ENCODE measurements at places on chromosomes 7 and 10.

DNA sequence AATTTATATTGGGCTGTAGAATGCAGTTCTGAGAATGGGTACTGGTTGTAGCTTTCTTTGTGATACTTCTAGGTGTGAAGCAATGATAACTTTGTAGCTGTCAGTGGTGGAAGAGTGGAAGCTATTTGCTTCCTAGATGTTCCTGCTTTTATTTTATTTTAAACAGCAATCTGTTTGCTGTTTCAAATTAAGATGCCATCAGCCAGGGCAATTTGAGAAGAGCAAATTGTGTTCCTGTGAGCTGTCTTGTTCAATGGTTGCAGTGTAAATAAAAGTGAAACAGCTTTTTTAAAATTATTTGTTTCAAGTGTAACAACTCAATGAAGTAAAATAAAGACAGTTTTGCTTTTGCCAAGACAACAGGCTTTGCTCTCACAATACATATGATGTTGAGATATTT, 150.8 kb upstream of the TMEM229A start:
- no peak for DNase-seq

GRCh38 chr7:116727432-116728009, 55.5 kb downstream of the MET start:
- DNase-seq, result no peak

GRCh38 chr10:52111101-52111891, 202.8 kb upstream of the DKK1 start:
- DNase-seq, result no peak

DNA sequence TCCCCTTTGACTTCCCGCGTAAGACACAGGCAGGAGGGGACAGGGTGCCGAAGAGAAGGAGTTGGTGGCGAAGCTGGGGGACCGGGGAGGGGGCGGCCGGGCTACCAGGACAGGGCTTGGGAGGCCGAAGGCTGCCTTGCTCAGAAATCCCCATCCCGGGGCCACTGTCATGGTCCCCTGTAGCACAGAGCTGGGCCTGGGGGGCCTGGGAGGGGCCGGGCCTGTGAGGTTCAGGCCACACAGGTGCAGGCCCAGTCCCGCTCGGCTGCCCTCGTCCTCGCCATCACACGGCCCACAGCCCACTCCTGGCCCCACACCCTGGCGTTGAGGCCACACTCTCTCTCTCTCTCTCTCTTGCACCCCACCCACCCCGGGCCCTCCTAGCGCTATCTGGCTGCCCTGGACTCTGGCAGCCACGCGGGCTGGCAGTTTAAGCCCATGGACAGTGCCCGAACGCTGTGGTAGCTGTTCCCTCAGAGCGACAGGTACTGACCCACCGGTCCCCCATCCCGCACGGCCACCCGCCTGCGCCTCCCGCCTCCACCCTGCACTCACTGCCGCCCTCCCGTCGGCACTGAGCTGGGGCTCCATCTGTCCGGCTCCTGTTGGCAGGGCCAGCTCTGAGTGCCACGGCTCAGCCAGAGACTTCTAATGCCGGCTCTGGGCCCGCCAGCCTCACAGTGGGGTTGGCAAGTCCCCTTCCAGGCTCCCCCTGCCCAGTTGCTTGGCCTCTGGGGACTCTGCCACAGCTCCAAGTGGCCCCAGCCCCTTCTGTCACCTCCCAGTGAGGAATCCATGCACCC, 28.0 kb downstream of the TTYH3 start:
- no peak for DNase-seq

DNA sequence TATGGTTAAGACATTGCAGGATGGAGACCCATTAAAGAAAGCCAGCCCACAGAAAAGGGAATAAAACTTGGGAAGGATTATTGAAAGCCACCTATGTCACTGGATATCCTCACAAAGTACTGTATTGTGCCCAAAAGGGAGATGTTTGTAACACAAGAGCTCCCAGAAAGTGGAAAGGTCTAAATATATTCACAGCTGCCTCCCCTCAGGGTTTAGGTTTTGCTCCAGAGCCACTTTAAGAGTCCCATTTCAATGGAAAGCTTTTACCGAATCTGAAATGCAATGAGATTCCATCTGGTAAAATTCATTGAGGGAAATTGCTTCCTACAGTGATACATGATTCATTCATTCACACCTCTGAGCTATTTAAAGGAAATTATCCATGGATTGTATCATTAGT, 176.4 kb downstream of the XPNPEP1 start:
- no peak for DNase-seq

DNA sequence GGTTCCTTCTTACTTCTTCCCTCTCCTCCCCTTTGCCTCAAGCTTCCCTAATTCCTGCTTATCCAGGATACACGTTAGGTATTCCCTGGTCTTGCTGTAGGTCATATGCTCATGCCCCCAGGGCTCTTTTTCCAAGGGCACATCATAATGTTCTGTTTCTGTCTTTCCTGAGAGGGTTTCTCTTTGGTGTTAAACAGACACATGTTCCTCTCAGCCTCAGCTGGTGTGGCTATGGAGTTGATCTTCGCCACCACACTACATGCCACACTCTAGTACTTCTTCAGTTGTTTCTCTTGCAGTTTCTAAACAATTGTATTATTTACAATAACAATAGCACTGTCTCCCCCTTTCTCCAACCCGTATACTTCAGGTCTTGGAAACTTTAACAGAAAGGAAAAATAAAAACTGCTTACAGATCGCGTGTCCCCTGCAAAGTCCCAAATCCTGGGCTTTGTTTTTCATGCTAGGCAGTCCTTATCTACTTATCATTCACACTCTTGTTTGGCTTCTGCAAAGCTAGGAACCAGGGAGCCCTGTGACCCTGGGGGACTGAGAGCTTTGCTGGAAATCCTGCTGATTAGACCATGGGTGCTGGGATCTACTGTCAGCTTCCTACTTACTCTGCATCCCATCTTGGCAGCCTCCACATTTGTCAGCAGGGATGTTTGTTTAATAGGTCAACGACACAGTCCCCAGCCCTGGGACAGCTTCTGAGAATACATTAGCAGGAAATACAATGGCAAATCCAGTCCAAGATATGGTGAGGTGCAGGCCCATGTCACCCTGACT, 193.9 kb upstream of the BMPER start:
- DNase-seq, result no peak

- DNase-seq, result no peak
These were observed 20.4 kb downstream of the CCDC71L start for GRCh38 chr7:106640368-106641141.

DNA sequence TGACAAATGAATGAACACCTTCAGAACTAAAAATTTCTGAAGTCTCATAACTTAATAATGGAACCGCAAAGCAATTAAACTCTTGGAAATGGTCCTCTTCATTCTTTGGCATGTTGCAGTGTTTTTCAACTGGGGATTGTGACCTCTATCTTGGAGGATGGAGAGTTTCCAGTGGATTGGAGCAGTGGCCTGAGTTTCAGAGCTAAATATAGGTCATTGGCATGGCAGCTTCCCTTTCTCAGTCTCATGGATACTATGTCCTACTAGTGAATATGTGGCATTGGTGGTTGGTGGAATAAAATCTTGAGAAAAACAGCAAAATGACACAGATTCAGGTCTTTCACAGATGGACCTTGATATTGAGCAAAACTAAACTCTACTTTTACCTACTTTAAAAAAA, 24.1 kb upstream of the EPC1 start:
- no peak for DNase-seq

GRCh38 chr7:2482725-2483451, 6.7 kb upstream of the GRIFIN start:
- DNase-seq, result no peak

DNA sequence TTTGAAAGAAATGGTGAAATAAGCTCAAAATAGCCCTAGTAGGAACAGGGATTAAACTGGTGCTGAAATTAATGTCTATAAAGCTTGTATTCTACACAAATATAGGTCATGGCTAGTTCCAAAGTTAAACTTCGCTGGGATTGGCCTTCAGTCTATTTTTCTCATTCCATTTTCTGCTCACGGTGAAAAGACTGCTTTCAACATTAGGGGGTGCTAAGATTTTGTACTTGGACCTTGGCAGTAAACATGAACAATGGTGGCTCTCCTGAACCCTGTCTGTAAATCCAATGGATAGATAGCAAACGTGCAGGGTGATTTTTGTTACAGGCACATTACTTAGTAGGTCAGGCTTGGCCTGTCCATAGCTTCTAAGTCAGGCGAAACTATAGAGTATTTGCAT, 36.0 kb upstream of the RSU1 start:
- no peak for DNase-seq

DNA sequence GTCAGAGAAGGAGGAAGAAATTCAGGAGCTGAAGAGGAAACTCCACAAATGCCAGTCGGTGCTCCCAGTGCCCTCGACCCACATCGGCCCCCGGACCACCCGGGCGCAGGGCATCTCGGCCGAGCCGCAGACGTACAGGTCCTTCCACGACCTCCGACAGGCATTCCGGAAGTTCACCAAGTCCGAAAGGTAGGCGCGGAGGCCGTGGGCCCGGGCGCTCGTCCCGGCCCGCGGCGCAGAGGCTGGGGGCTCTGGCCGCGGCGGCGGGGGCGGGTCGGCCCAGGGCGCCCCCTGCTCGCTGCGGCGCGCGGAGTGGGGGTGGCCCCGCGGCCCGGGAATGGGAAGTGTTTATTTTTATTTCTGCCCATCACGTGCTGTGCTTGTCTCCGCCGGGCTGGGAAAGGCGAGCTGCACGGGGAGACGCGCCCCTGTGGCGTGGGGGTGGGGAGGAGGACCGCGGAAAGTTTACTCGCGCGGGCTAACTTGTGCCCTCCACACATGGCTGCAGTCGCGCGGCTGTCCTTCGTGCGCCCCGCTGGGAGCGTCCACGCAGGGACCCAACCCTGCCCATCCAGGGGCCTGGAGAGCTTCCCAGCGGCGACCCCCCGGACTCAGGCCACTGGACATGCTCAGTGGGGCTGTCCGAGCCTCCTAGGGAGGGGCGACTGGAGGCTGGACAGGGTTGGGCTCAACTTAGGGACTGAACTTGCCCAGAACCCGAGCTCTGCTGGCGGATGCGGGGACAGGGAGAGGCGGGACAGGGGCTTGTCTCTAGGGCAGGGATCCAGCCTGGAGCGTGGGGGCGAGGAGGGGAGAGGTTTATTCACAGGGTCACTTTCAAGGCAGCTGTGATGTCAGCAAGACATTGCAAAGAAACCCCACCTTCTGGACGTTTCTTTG, 82.6 kb upstream of the PRKG1 start:
- no peak for DNase-seq

- no peak for DNase-seq
These were observed 11.7 kb downstream of the HUS1 start for GRCh38 chr7:47967708-47968107.

DNA sequence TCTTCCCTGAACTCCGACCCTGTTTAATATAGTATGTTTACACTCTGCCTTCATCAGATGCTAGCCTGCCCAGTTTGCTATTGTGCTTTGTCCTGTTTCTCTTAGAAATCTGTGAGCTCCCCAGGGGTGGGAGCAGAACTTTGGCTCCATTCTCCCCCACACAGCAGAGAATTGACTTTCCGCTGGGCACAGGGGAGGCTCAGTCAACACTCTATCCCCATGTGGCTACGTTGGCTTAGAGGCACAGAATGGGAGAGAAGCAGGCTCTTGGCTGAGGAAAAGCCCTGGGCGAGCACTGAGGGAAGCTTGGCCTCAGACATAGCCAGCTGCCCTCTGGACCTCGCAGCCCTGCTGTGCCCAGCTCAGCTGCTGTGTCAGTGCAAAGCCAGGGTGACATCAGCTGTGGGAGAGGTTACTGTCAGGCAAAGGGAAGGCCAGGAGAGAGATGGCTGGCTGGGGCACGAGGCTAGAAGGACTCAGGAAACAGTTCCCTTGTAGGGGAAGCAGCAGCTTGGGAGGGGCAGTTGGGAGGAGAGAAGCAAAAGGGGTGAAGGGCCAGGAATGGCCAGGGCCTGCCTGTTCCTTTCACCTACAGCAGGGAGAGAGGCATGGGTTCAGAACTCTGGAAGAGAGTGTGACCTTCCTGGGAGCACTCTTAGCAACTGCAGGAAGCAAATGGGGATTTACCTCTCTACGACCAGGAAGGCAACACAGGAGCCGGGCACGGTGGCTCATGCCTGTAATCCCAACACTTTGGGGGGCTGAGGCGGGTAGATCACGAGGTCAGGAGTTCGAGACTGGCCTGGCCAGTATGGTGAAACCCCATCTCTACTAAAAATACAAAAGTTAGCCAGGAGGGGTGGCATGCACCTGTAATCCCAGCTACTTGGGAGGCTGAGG, 5.8 kb upstream of the SCD start:
- no peak for DNase-seq

GRCh38 chr7:79781716-79782115, 328.2 kb upstream of the MAGI2 start:
- no peak for DNase-seq

- no peak for DNase-seq
These were observed 83.8 kb downstream of the PDGFA start for GRCh38 chr7:435630-436366.

- DNase-seq, result no peak
These were observed 71.4 kb upstream of the BTBD16 start for GRCh38 chr10:122199689-122200088.

GRCh38 chr10:77071001-77071511, 566.6 kb downstream of the KCNMA1 start:
- DNase-seq, result no peak

- DNase-seq, result no peak
These were observed 20.7 kb downstream of the PDIA4 start for GRCh38 chr7:149007611-149008010.

- no peak for DNase-seq
These were observed 15.4 kb downstream of the CLCN1 start for GRCh38 chr7:143331179-143331801.

DNA sequence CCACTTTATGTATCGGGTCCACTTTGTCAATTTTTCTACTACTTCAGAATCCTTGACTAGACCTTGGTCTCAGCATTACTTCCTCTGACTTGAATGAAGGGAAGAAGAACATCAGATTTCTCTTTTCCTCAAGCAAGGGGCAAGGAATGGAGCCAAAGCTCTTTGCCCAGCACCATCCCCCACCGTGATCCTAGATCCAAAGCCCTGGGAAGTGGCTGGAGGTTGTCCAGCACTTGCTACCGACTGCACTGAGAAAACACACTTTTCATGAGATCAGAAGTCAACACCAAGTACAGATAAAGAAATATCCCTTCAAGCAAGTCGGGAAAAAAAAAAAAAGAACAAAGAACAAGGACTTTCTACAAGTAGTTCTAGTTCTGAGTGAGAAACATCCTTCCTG, 102.1 kb upstream of the DDC start:
- DNase-seq, result no peak

GRCh38 chr7:37186753-37187152, 261.9 kb downstream of the ELMO1 start:
- no peak for DNase-seq

DNA sequence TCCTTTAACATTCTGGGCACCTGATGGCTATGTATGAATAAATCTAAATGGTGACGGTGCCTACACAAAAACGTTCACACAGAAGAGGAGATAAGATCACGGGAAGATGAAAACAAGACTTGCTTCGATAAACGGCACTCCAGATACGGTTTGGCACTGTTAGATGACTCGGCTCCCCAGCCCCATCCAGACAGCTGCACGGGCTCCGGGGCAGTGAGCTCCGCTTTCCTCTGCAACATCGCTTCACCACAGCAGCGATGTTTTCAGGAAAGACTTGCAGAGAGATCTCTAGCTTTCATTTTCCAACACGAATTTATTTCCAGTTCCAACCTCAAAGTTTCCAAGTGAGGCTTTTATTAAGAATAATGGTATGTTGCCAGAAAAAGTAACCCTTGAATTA, 132.1 kb downstream of the KLF6 start:
- DNase-seq, result no peak

GRCh38 chr7:134865001-134865845, 85.8 kb downstream of the CALD1 start:
- no peak for DNase-seq

- DNase-seq, result no peak
These were observed 22.7 kb downstream of the KIAA1549 start for GRCh38 chr7:138958391-138958956.

All from stimulated activated CD4-positive, alpha-beta T cell treated with anti-CD3 and anti-CD28 coated beads, TNF-alpha, amount 100 ng/mL, for 1 hour (primary cell).